ENCODE measurements at places on chromosomes 2 and 18. TPM values are rescaled to one million over a fixed set of nuclear protein-coding genes. Genes with fewer than 3 reads are reported as not detected.

- no peaks in the 10 kb centered on the region for H3K27me3 ChIP-seq
- no peak overlapping the region for H3K27ac ChIP-seq
- peak; percentile 8 for DNase-seq
- peaks cover 31% of the 10 kb centered on the region for H3K4me1 ChIP-seq
Measured at GRCh38 chr2:129480790-129481189, 498.7 kb upstream of the RAB6C start.

- H3K4me3 ChIP-seq, result no peak overlapping the region
- DNase-seq, result no peak
- H3K27me3 ChIP-seq, result no peaks in the 10 kb centered on the region
- no peak overlapping the region for H3K27ac ChIP-seq
- no peaks in the 10 kb centered on the region for H3K4me1 ChIP-seq
Measured at GRCh38 chr2:126200538-126200937, 455.4 kb upstream of the GYPC start.

DNA sequence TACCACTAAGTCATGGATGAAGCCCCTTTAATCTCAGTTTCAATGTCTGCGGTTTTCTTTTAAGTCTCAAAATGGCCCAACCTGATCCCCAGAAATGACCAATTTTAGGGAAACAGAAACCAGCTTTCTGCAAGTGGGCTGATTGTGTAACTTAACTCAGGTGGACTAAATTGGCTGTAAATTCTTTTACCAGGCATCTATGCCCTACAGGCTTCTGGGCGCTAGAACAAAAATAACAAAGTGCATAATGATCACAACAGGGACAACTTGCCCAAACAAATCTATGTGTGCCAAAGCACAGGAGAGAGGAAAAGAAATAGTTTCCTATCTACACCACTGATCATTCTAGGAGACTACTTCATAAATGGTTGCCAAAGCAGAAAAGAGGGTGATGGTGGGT lies 112.3 kb upstream of the SETBP1 start:
- H3K4me3 ChIP-seq, result no peak overlapping the region
- no peaks in the 10 kb centered on the region for H3K36me3 ChIP-seq
- no peaks in the 10 kb centered on the region for H3K4me1 ChIP-seq

GRCh38 chr18:3912705-3913104 lies 462.7 kb downstream of the TGIF1 start:
- no peak for DNase-seq
- no peak overlapping the region for H3K4me3 ChIP-seq
- H3K27me3 ChIP-seq, result no peaks in the 10 kb centered on the region
- no peak overlapping the region for H3K27ac ChIP-seq

GRCh38 chr2:7083580-7084509 lies 166.6 kb downstream of the RNF144A start:
- no peak overlapping the region for H3K4me3 ChIP-seq
- H3K4me1 ChIP-seq, result no peaks in the 10 kb centered on the region
- H3K36me3 ChIP-seq, result no peaks in the 10 kb centered on the region
- DNase-seq, result no peak
- no peaks in the 10 kb centered on the region for H3K27me3 ChIP-seq
- H3K27ac ChIP-seq, result no peak overlapping the region

Gene PDCL3
- total RNA-seq, result 24.1 TPM

Gene APCDD1
- 0.46 TPM for total RNA-seq

Gene VAPA
- 117 TPM for total RNA-seq

Gene CPLX4
- total RNA-seq, result not detected

DNA sequence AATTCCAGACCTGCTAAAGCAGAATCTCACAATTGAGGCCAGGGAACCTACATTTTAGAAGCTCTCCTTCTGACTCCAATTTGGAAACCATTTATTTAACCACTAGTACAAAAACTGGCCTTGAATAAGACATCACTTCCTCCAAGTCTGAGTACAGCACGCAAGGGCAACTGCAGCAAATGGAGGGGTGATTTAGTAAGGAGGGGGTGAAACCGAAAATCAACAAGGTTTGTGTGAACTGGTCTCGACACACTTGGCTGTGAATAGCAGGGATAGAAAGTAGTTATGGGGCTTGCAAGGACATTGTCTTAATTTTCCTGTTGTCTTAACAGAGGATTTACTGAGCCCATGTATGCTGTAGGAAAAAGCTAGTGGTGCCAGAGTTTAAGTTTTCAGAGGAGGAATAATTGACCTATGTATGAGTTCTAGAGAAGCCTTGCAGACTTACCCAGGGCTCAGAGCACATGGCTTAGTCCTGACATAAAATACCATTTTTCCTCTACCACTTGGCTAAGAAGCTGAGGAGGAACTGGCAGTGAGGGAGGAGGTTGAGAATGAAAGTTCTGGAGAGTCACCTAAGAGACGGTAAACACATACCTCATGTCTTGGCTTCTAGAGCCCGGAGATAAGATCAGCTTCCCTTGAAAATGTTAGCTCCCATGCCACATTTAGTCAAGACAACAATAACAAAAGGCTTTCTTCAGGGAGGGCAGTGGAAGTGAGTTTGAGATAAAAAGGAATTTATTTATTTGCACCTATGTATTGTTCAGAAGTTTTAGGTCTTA lies 114.8 kb downstream of the SMAD2 start:
- DNase-seq, result no peak
- no peak overlapping the region for H3K4me3 ChIP-seq
- no peak overlapping the region for H3K27ac ChIP-seq
- H3K36me3 ChIP-seq, result no peaks in the 10 kb centered on the region

Gene ABCG8
- total RNA-seq, result not detected

GRCh38 chr2:71370015-71370414 lies 38.4 kb downstream of the ZNF638 start:
- H3K4me3 ChIP-seq, result no peak overlapping the region
- no peaks in the 10 kb centered on the region for H3K27me3 ChIP-seq
- no peak overlapping the region for H3K27ac ChIP-seq
- no peaks in the 10 kb centered on the region for H3K4me1 ChIP-seq

GRCh38 chr2:101232770-101233169 lies 19.9 kb upstream of the CNOT11 start:
- H3K27ac ChIP-seq, result no peak overlapping the region
- H3K36me3 ChIP-seq, result no peaks in the 10 kb centered on the region

Gene PLEK
- total RNA-seq, result 39.9 TPM

- H3K27ac ChIP-seq, result no peak overlapping the region
- no peak for DNase-seq
- H3K4me3 ChIP-seq, result no peak overlapping the region
- H3K36me3 ChIP-seq, result no peaks in the 10 kb centered on the region
Measured at GRCh38 chr2:149612122-149612521, 24.5 kb upstream of the MMADHC start.

GRCh38 chr18:47800248-47800647 lies 130.2 kb downstream of the SMAD2 start:
- H3K27ac ChIP-seq, result no peak overlapping the region
- no peaks in the 10 kb centered on the region for H3K27me3 ChIP-seq
- no peak overlapping the region for H3K4me3 ChIP-seq
- H3K4me1 ChIP-seq, result no peaks in the 10 kb centered on the region
- no peak for DNase-seq

Gene RIT2
- not detected for total RNA-seq

GRCh38 chr2:88350331-88351248 lies 101.9 kb downstream of the FOXI3 start:
- H3K27ac ChIP-seq, result no peak overlapping the region
- no peaks in the 10 kb centered on the region for H3K36me3 ChIP-seq
- peaks cover 28% of the 10 kb centered on the region for H3K27me3 ChIP-seq
- H3K4me1 ChIP-seq, result peaks cover 8% of the 10 kb centered on the region

DNA sequence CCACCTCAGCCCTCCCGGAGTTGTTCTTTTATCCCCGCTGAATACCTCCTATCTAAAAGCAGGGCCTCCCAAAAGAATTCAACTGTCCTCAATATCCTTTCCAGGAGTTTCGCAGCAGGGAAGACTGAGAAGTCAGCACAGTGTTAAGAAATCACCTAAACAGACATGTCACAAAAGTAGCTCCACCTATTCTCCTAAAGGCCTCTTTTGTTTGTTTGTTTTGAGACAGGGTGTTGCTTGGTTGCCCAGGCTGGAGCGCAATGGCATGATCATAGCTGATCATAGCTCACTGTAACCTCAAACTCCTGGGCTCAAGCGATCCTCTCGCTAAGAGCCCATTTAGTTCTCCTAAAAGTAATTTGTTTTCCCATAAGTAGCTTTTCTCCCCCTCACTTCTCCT lies 53.8 kb downstream of the TEX44 start:
- no peak overlapping the region for H3K27ac ChIP-seq
- no peak overlapping the region for H3K4me3 ChIP-seq
- H3K36me3 ChIP-seq, result no peaks in the 10 kb centered on the region
- H3K4me1 ChIP-seq, result peaks cover 14% of the 10 kb centered on the region
- no peaks in the 10 kb centered on the region for H3K27me3 ChIP-seq

DNA sequence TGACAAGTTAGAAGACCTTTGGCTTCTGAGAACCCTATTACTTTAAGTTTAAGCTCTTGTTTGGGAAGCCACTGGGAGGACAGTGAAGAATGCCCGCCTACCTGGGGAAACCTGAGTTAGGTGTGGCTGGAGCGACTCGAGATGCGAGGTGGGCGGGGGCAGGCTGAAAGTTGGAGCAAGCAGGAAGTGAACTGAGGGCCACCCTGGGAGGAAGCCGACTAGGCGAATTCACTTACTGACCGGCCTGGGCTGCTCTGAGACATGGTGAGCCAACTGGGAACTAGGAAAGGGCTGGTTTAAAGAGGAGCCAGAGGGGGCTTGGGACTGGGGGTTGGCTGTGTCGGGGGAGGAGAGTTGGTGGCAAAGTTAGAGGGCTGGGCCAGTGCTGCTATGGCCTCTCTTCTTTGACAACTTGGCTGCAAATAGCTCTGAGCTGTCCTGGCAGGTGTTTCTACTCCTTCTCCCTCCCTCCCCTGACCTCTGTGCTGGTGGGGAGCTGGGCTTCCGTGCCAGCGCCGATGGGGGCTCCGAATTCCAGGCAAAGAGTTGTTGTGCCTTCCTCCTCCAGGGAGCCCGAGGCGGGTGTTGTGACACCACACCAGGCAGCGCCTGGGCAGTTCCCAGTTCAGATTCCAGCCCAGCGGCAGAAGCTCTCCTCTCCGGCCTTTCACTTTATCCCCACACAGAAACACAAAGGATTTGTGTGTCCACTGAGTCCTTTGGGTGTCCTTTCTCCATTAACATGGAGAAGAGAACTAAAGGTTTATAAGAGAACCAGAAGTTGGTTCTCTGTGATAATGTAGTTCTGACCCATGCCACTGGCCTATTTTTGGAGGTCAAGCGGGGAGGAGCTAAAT lies at the start of gene VAMP8:
TSS of gene VAMP8 (plus strand) at position 201 of the 857 bp plus-strand sequence. CDS start at position 262, 61 bp downstream.
- H3K4me3 ChIP-seq, result peak within 1 kb of the TSS; percentile 97
- DNase-seq, result peak; percentile 68
- peak within 1 kb of the TSS; percentile 87 for H3K27ac ChIP-seq
- H3K4me1 ChIP-seq, result peaks cover 36% of the 10 kb centered on the region

- H3K36me3 ChIP-seq, result no peaks in the 10 kb centered on the region
- no peak overlapping the region for H3K4me3 ChIP-seq
- peak; percentile 38 for DNase-seq
- H3K4me1 ChIP-seq, result no peaks in the 10 kb centered on the region
- H3K27ac ChIP-seq, result no peak overlapping the region
- H3K27me3 ChIP-seq, result no peaks in the 10 kb centered on the region
Measured at GRCh38 chr2:6526093-6526824, 339.4 kb downstream of the CMPK2 start.

- peak overlapping the region; percentile 100 for H3K27ac ChIP-seq
- peak; percentile 23 for DNase-seq
- H3K36me3 ChIP-seq, result peaks cover 19% of the 10 kb centered on the region
- no peaks in the 10 kb centered on the region for H3K27me3 ChIP-seq
Measured at GRCh38 chr2:181458871-181459270, 1.7 kb downstream of the ITGA4 start.

Gene C2orf76
- total RNA-seq, result 13.6 TPM

GRCh38 chr2:230666446-230666845 lies 46.2 kb upstream of the CAB39 start:
- peaks cover 50% of the 10 kb centered on the region for H3K4me1 ChIP-seq
- H3K27me3 ChIP-seq, result no peaks in the 10 kb centered on the region
- no peak for DNase-seq
- no peaks in the 10 kb centered on the region for H3K36me3 ChIP-seq
- no peak overlapping the region for H3K4me3 ChIP-seq

Gene CXCR4
- 2,047 TPM for total RNA-seq

GRCh38 chr2:15170070-15170775 lies 390.9 kb downstream of the NBAS start:
- H3K4me3 ChIP-seq, result no peak overlapping the region
- no peak for DNase-seq
- H3K36me3 ChIP-seq, result peaks cover 6% of the 10 kb centered on the region
- H3K27ac ChIP-seq, result no peak overlapping the region
- no peaks in the 10 kb centered on the region for H3K27me3 ChIP-seq

Gene RNF181
- total RNA-seq, result 76.6 TPM

DNA sequence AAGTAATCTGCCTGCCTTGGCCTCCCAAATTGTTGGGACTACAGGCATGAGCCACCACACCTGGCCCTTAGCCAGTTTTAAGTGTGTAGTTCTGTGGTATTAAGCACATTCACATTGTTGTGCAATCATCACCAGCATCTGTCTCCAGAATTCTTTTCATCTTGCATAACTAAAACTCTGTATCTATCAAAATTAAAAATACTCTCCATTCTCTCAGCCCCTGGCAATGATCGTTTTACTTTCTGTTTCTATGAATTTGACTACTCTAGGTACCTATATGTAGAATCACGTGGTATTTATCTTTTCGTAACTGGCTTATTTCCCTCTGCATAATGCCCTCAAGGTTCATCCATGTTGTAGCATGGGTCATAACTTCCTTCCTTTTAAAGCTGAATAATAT lies 45.5 kb upstream of the CAVIN2 start:
- H3K27ac ChIP-seq, result no peak overlapping the region
- no peaks in the 10 kb centered on the region for H3K27me3 ChIP-seq
- no peak overlapping the region for H3K4me3 ChIP-seq
- DNase-seq, result no peak
- H3K36me3 ChIP-seq, result no peaks in the 10 kb centered on the region
- H3K4me1 ChIP-seq, result no peaks in the 10 kb centered on the region

Gene GALNT14
- 4.9 TPM for total RNA-seq

GRCh38 chr2:237281836-237282306 lies 132.1 kb downstream of the COL6A3 start:
- no peak overlapping the region for H3K27ac ChIP-seq
- DNase-seq, result no peak
- H3K4me1 ChIP-seq, result no peaks in the 10 kb centered on the region

DNA sequence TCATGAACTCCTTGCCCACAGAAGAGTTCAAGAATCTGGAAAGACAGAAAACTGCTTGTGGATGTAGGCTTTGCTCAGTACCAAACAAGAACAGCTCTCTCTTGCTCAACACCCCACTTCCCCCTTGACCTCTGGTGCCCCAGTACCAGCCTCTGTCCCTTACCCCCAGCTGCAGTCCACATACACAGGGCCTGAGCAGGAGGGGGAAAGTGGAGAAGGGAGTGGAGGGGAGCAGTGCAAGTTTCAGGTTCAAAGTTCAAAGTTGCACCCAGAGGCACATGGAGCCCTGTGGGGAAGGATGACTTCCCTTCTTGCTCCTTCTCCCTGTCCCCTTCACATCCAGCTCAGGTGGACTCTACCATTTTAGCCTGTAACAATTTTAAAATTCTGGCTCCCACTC lies 61.1 kb upstream of the LPIN2 start:
- no peak for DNase-seq
- H3K36me3 ChIP-seq, result no peaks in the 10 kb centered on the region
- no peak overlapping the region for H3K4me3 ChIP-seq
- H3K4me1 ChIP-seq, result no peaks in the 10 kb centered on the region
- H3K27ac ChIP-seq, result no peak overlapping the region

Gene RASGRP3
- 67.5 TPM for total RNA-seq

Gene DSEL
- 0.37 TPM for total RNA-seq

Gene MYOM1
- total RNA-seq, result 12.8 TPM

All from B cell (primary cell).